Endodermal cell (in vitro differentiated cells): ENCODE measurements at places on chromosomes 7 and 10. TPM values are rescaled to one million over a fixed set of nuclear protein-coding genes. Genes with fewer than 3 reads are reported as not detected.

ALOX5 gene
- 0.63 and 1.1 TPM in 2 replicates for total RNA-seq

GRCh38 chr7:144483189-144483588 lies 79.7 kb upstream of the NOBOX start:
- H3K36me3 ChIP-seq, result no peaks in the 10 kb centered on the region
- no peak overlapping the region for H3K4me3 ChIP-seq
- no peak overlapping the region for H3K27ac ChIP-seq
- peaks cover 4% of the 10 kb centered on the region for H3K4me1 ChIP-seq

TRPV5 gene
- 0.09 and 0.15 TPM in 2 replicates for total RNA-seq

DNA sequence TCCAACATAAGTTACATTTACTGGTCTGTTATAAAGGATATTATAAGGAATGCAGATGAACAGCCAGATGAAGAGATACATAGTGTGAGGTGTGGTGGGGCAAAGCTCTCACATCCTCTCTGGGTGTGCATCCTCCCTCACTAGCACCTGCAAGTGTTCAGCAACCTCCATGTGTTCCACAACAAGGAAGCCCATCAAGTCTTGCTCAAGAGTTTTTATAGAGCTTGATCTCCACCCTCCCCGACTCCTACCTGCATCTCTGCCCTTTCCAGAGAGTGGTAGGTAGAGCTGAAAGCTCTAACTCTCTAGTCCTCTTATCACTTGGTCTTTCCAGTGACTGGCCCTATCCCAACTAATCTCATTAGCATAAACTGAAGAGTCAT lies 12.5 kb upstream of the GHITM start:
- DNase-seq, result no peak
- H3K4me1 ChIP-seq, result no peaks in the 10 kb centered on the region
- no peak overlapping the region for H3K4me3 ChIP-seq
- H3K27ac ChIP-seq, result no peak overlapping the region
- H3K36me3 ChIP-seq, result no peaks in the 10 kb centered on the region

GRCh38 chr10:78931321-78932053 lies 137.3 kb upstream of the ZMIZ1 start:
- H3K4me3 ChIP-seq, result no peak overlapping the region
- H3K27me3 ChIP-seq, result no peaks in the 10 kb centered on the region
- no peak overlapping the region for H3K27ac ChIP-seq
- DNase-seq, result peak; percentile 64

- H3K4me3 ChIP-seq, result no peak overlapping the region
- H3K27me3 ChIP-seq, result no peaks in the 10 kb centered on the region
- no peaks in the 10 kb centered on the region for H3K4me1 ChIP-seq
- DNase-seq, result no peak
- H3K36me3 ChIP-seq, result no peaks in the 10 kb centered on the region
Observed at GRCh38 chr7:140607441-140607989, 33.1 kb downstream of the DENND2A start.

POLR2J3 gene
- 15.4 and 24.9 TPM in 2 replicates for total RNA-seq

DNA sequence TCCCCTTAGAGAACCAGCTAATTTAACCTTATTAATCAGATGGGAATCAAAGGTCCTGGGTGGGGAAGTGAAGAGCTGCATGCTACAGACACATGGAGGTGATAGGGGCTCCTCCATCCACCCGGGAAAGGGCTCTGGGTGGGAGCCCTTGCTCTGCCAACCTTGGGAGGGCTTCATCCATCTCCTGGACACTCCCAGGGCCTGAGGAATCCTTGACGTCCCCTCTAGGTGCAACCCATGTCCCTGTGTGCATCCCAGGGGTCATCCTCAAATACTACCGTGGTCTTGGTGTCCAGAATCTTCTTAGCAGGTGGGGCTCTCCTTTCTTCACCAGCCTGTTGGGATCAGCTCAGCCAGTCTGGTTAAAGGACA lies 55.4 kb upstream of the IGFBP3 start:
- no peak overlapping the region for H3K27ac ChIP-seq
- no peaks in the 10 kb centered on the region for H3K27me3 ChIP-seq
- no peaks in the 10 kb centered on the region for H3K36me3 ChIP-seq
- no peak overlapping the region for H3K4me3 ChIP-seq

PNLIPRP3 gene
- not detected in 3 replicates for total RNA-seq

- peak; percentile 79 for DNase-seq
- no peak overlapping the region for H3K27ac ChIP-seq
- no peaks in the 10 kb centered on the region for H3K27me3 ChIP-seq
- peaks cover 44% of the 10 kb centered on the region for H3K36me3 ChIP-seq
- peaks cover 22% of the 10 kb centered on the region for H3K4me1 ChIP-seq
Observed at GRCh38 chr10:11164803-11165590, 147.3 kb downstream of the CELF2 start.
